SW 1271 (cell line): ENCODE measurements at places on chromosomes 6 and 20.

DNA sequence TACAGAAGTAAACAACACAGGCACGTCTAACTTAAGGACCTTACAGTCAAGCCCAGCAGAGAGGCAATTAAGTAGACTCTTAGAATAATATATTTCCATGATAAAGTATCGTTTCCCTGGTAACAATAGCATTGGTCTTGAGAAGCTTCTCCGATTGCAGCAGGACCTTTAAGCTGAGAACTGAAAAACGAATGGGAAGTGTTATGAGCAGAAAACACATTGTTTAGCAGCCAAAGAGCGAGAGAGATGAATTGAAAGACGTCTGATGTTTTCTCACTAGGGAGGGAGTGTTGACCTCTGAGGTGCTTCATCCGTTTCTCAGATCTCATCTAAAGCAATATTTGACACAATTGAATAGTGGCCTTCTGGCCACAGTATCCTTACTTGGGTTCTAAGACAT is 855 bp downstream of the BYSL start:
- DNase-seq = no peak

GRCh38 chr6:36028088-36028876 is 674 bp downstream of the MAPK14 start:
- peak; percentile 25 for DNase-seq

- DNase-seq = no peak
Measured at GRCh38 chr20:58841539-58842264, 9.0 kb downstream of the GNAS-AS1 start.

GRCh38 chr6:100665041-100665380 is 200.3 kb upstream of the SIM1 start:
- no peak for DNase-seq

DNA sequence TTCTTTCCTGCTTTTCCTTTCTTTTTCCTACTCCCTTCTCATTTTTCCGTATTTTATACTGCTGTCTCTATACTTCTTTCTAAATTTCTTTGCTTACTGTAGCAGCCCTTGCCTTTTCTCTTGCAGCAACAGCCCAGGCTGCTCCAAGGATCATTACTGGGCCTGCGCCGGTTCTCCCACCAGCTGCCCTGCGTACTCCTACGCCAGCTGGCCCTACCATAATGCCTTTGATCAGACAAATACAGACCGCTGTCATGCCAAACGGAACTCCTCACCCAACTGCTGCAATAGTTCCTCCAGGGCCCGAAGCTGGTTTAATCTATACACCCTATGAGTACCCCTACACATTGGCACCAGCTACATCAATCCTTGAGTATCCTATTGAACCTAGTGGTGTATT is 148.8 kb downstream of the QKI start:
- no peak for DNase-seq

- no peak for DNase-seq
Measured at GRCh38 chr20:41172296-41173140, 35.2 kb downstream of the PLCG1 start.

- no peak for DNase-seq
Measured at GRCh38 chr6:3962291-3963280, 113.4 kb downstream of the FAM50B start.

GRCh38 chr20:9068841-9069663 is at the start of gene PLCB4:
Gene PLCB4, plus strand, starts transcription at chr20:9069087. Its CDS starts 238,728 bp downstream, at chr20:9307815.
- DNase-seq = peak; percentile 64

GRCh38 chr6:782141-782540 is 89.2 kb upstream of the EXOC2 start:
- no peak for DNase-seq

GRCh38 chr6:169073311-169073710 is 180.3 kb downstream of the THBS2 start:
- no peak for DNase-seq

DNA sequence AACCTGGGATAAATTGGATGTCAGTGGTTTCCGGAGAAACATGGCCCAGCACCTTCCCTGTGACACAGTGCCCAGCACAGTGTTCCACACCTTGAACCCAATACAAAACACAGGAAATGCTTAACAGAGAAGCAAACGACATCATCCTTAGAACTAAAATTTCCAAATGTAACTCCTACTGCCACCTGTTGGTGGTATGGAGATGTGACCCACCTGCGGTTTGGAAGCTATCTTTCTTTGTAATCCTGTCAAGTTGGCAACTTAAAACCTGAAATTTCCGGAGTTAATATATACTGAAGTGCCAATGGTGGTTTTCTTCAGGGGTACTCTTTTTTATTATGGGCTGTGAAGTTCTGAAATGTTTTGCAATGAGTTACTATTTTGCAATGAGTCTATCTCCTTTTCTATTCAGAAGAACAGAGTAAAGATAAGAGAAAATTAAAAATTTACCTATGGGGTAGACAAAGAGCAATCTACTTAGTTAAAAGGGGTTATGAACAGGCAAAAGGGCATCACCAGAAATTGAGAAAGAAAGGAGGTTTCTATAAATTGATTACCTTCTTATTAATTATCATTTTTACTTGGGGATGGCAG is 658.8 kb downstream of the PTPRT start:
- DNase-seq = peak; percentile 9
